ENCODE measurements at places on chromosomes 6 and 20.

DNA sequence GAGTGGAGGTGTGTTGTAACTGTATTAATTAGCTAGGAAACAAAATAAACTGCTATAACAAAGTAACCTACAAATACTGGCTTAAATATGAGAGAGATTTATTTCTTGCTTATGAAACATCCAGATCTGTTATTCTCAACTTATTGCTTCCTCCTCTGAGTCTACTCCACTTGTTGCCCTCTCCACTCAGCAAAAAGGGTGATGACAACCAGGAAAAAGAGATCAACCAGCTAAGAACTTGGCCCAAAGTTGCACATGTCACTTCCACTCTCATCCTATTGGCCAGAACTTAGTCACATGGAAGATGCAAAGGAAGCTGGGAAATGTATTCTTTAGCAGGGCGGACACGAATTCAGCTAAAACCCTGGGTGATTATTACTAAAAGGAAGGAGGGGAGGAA, 5.2 kb upstream of the TP53RK start:
- no peak for DNase-seq

GRCh38 chr20:49029203-49029602, 16.9 kb upstream of the CSE1L start:
- DNase-seq, result no peak

DNA sequence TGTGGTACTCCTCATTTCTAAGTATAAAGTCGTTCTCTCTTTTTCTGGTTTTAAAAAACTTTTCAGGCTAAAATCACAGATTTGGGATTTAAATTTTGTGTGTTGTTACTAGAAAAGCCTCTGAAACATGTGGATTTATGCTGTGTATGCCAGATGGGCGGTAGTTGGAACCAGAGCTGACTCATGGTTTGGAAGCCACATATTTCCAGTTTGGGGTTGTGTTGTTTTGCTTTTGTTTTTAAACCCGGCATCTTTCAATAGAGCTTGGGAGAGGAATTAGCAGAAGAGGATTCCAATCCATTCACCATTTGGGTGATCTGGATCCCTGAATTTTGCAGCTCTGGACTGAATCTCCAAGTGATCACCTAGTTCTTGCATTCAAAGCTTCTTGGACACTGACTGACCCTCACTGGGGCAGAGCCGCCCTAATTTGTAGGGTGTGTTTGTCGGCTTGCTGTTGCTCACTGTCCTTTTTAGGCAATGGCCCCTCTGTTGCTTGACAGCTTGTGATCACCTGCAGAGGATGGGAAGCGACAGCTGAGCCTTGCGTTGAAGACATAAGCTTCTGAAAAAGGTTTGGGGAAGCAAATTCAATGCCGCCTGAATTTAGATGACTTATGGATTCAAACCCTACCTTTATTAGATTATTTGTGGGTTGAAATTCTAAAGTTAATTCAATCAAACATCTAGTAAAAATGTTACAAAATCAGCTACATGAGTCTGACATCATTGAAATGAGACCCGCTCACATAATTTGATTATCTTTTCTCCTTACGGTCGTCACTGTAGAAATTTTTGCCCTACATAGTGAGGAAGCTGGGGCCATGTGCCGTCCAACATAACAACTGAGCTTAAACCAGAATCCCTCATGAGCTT, 79.9 kb upstream of the CD83 start:
- DNase-seq, result no peak

GRCh38 chr6:81694207-81694606, 58.3 kb downstream of the TENT5A start:
- no peak for DNase-seq

GRCh38 chr20:24676353-24676977, 207.0 kb downstream of the SYNDIG1 start:
- DNase-seq, result no peak

DNA sequence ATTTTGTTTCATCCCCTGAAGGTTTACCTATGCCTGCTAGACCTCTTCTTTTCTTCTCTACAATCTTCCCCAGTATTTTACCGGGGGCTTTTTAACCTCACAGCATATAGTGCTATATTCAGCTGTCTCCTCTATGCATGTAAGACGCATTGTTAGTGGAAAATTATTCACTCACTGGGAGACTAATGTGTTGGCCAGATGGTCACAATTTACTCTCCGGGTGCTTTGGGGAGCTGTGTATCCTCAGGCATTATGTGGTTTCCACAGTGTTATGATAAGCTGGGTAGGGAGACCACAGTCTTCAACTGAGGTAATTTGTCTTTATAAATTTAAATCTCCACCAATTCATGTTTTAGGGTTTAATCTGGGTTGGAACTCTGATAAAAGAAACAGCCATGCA, 553.8 kb upstream of the PTCHD4 start:
- DNase-seq, result no peak

GRCh38 chr6:43717822-43718221, 30.2 kb upstream of the MRPS18A start:
- DNase-seq, result no peak

- no peak for DNase-seq
Observed at GRCh38 chr6:160014869-160015182, 45.9 kb downstream of the IGF2R start.

DNA sequence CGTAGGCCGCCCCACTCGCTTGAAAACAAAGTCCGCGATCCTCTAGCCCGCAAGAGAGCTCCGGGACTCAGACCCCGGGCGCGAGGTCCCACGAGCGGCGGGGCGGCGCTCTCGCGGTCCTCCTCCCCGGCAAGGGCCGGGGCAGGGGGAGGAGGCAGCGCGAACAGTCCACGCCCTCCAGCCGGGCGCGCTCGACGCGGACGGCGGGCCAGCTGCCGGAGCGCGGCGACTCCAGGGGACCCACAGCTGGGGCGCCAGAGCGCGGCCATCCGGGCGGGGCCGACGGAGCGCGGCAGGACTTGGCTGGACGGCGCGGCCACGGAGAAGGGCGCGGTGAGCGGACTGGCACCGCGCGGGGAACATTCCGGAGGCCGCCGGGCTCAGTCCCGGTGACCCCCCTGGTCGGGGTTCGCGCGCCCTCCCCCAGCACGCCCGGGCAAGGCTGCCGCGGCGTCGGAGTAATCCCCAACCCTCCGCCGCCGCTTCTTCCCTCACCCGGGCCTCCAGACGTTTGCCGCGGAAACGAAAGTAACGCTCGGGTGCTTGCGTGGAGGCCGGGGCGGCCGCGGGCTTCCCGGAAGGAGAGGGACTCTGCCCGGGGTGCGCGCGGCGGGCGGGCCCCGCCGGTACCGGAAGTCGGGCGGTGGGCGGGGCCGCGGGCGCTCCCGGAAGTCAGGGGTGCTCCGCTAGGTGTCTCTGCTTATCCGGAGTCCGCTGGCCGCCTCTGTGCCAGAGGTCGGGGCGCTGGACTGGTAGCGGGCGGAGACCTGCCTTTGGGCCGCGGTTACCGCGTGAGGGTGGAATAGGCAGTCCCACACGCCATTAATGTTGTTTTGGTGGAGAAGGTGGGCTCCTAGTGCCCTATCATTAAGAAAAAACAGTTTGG, at the start of gene RIPK1:
RIPK1 (plus strand) TSS at position 166 of the 886 bp plus-strand sequence. CDS start 8,330 bp downstream, outside the sequence.
- peak; percentile 82 for DNase-seq

- DNase-seq, result no peak
Observed at GRCh38 chr6:153989989-153990388, 49.1 kb upstream of the OPRM1 start.

DNA sequence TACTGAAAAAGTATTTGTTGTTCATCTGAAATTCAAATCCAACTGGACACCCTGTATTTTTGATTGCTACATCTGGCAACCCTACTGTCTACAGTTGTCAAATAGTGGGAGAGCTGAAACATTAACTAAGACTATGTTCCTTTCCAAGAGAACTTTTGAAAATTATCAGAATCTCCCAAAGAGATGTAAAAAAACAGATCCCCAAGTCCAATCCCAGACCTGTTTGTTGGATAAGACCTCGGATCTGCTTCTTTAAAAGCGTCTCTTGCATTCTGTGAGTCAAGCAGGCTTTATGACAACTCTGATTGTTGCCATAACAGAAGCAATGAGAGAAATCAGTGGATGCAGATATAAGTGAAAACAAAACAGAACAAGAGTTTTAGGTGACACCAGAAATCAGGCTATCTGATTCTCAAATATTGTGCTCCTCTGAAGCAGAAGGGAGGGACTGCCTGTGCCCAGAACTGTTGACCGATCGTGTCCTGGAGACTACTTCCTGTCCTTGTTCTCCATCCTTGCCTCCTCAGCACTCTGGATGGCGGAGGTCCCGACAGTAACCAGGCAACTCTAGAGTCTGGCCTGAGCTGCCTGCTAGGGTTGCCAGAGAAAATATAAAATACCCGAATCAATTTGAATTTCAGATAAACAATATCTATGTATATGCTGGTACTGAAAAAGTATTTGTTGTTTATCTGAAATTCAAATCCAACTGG, 853.8 kb downstream of the MAFB start:
- DNase-seq, result no peak

DNA sequence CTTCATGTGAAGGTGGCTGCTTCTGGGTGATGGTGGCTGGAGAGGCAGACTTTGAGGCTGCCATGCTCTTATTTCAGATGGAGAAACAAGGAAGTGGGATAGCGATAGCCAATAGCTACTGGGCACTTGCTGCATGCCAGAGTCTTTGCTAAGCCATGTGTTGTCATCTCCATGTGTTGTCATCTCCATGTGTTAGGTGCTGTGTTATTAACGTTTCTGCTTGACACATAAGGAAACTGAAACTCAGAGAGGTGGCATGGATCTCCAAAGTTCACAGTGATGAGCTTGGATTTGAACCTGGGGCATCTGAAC, 16.9 kb downstream of the KIAA1755 start:
- DNase-seq, result no peak

GRCh38 chr20:1394686-1395085, 1.8 kb upstream of the FKBP1A start:
- no peak for DNase-seq

DNA sequence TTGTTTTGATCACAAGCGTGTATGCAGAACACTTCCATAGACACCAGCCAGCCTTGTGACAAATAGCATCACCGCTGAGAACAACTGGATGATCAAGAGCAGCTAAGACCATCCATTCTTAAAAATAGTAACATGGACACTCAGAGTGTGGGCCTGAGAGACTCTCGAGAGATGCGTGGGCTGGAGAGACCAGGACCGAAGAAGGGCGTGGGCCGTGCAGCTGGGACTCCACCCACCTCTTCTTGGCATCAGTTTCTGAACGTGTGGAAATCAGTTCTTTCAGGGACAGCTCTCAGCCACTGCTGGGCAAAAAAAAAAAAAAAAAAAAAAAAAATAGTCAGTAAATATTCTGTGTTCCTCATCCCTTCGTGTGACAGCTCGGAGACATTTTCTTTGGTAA, 314.5 kb upstream of the CDH4 start:
- no peak for DNase-seq

- no peak for DNase-seq
Observed at GRCh38 chr6:50837589-50838445, 19.1 kb downstream of the TFAP2B start.

GRCh38 chr6:28817808-28818145, 106.0 kb downstream of the TRIM27 start:
- no peak for DNase-seq

GRCh38 chr20:50163570-50164317, 10.2 kb upstream of the PEDS1 start:
- DNase-seq, result no peak

- no peak for DNase-seq
Observed at GRCh38 chr6:20160541-20161283, 51.6 kb downstream of the MBOAT1 start.

DNA sequence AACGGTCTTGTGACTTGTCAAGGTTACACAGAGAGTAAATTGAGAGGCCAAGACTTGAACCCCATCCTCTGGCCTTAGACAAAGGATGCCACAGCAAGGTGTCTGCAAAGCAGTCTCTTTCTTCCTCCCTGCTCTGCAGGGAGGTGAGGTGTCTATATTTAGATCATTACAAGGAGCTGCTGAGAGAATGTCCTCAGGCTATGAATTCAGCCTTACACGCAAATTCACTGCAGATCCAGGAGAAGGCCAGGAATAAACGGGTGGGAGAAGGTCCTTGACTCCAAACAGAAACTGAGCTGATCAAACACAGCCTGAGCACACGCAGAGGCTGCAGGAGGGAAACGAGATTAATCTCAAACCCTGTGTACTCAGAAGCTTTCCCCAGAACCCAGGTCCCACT, 48.6 kb upstream of the PTPRT start:
- DNase-seq, result no peak

GRCh38 chr20:51388756-51389542, 153.6 kb downstream of the NFATC2 start:
- DNase-seq, result no peak

- DNase-seq, result no peak
Observed at GRCh38 chr6:112149719-112150263, 62.4 kb downstream of the FAM229B start.

- no peak for DNase-seq
Observed at GRCh38 chr20:36384022-36384619, 78.0 kb downstream of the DLGAP4 start.

- DNase-seq, result no peak
Observed at GRCh38 chr6:53432318-53433161, 83.8 kb upstream of the ELOVL5 start.

DNA sequence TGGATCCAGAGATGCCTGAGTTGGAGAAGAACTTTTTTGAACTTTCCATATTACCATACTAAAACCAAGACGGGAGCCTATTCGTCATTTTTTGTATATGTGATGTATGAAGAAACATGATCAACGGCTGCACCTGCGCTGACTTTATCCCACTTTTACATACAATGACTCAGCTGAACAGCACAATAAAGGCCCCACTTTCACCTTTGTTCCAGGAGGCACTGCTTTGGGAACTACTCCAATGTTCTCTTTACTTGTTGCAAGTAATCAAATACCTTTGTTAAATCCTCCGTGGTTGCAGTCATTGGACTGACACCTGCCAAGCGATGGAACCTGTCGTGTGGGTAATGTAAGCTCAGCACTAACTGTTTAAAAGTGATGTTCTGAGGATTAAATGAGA, 17.3 kb upstream of the BTN3A2 start:
- DNase-seq, result no peak

DNA sequence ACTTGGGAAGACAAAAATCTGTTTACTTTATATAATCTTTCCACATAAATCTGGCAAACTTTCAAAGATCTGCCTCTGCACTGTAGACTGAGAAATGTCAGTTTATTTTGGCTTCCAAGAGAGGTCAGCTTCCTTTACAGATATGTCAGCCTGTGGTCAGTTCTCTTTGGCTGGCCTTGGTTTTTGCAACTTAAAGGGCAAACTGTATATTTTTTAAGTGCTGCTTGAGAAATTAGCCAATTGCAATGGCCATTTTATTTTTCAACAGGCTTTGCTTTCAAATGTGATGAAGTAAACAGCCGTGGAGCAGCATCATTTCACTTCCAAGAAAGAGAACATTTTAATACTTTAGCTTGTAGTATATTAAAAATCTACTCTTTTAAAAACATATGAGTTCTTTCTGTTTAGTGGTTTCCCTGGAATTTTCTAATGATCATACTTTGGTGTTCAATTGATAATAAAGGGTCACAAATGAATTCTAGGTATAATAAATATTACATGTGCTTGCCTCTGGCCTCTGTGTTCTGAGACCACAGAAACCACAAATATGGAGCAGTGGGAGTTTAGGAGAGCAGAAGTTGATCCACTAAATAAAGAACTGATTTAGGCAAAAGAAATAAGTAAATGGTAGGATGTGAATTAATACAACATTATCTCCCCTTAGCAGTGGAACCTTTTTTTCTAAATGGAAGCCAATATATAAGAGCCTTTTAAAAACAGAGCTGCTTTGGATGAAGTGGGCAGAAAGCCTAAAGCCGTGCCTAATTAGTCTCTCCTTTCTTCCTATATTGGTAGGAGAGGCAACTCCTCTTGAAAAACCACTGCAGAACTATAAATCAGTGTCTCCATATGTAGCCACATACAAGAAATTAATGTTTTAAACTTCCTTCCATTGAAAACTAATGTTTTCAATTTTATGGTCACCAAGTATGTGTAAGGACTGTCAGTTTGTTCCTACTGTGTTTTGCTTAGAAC, 16.2 kb downstream of the ADGRB3 start:
- no peak for DNase-seq

Measured in caudate nucleus (tissue), 63 donors.